ENCODE measurements at places on chromosomes 1 and 21.

GRCh38 chr1:180407051-180407450 is 95.3 kb downstream of the ACBD6 start:
- no peak for DNase-seq

- no peak for DNase-seq
Measured at GRCh38 chr1:3863231-3863935, 6.1 kb downstream of the DFFB start.

DNA sequence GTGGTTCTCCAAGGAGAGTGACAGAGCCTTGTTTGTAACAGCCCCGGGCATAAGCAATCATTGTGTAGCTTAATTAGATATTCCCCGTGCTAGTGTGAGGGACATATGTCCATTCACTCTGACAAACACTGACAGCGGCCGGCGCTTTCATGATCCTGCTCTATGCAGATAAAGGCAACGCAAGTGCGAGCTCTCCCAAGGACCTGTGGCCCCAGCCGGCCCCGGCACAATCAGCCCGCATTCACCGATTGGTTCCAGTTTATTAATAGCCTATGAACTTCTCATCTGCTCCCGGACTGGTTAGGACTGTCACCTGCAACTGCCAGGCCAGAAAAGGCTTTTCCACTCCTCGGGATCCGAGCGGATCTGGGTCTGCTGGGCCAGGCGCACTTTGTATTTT is 18.0 kb upstream of the OLIG1 start:
- DNase-seq: no peak

- no peak for DNase-seq
Measured at GRCh38 chr1:6211731-6212130, 5.8 kb downstream of the RNF207 start.

DNA sequence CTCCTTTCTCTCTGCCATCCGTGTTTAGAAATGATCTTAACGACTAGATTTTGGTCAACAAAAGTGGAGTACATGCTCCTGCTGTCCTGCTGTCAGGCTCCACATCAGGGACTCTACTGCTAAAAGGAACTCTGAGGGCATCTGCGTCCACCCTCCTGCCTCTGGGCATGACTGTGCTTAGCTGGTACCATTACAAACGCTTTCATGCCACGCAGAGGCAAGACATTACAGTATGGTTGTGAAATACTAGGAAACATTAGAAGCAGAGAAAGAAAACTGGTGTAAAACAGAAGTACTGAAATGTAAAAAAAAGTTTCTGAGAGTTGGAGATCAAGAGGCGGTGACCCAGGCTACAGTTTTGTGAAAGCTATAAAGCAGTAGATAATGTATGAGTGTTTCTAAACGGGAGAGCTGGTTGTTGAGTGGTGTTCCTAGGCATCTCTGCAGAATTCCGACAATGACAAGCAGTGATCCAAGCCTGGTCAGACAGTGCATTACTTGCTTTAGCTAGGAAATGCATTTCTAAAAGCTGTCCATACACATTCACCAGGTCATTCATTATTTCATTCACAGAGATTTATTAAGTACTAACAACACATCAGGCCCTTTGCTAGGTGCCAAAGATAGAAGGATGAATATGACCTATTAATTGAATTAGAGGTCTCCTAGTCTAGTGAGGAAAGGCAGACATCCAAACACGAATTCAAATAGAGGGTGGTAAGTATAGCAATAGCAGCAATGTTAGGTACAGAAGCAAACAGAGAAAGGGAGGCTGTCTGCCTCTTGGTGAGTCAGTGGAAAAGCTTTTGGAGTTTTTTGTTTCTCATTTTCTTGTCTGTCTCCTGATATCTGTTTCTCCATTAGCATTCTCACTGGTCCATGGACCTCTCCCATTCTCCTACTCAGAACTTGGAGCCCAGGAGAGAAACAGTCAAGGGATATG is 401.9 kb downstream of the LMO4 start:
- DNase-seq: no peak

GRCh38 chr1:54728027-54728426 is 12.4 kb downstream of the TTC4 start:
- DNase-seq: no peak

DNA sequence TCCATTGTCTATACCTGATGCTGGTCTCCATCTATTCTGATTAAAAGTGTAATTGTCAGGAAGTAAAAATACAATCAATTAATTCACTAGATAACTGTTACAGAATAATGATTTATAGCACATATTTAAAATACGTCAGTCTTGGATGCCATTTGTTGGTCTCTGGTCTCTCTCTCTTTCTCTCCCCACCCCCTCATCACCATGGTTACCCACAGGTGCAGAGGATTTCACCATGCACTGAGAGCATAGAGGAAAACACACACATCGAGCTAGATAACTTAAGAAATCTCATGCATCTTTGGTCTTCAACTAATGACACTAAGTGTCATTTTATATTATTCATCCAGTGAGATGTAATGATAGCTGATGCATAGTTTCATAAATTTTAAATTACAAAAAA is 33.4 kb downstream of the LRRC53 start:
- DNase-seq: no peak

DNA sequence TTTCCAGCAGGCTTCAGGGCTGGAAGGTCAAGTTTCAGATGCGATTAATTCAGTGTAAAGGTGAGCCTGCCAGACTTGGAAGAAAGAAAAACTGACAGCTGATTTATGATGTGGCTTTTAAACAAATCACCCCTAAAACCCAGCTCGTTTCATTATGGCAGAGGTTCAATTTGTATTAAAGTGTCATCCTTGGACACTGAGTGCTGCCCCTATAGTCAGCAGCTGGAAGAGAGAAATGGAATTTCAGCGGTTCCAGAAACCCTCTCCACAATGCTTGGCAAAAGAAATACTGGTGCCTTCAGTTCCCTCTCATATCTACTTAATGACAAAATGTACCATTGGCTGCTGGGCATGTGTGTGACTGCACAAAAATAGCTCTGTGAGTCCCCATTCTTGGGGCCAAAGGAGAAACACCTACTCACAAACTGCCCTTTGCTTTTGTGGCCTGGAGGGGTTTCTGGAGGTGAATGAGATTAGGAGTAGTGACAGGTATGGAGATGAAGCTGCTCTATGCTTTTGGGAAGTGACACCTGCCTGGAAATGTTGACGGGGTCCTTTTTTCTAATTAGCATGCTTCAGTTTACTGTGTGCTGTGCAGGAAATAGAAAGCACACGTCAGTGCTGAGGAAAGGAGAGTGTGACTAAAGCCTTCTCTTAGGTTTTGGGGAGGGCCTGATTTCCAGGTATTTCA is 95.1 kb upstream of the TSPAN2 start:
- DNase-seq: no peak

GRCh38 chr1:16091296-16091695 is 17.8 kb upstream of the FAM131C start:
- no peak for DNase-seq

DNA sequence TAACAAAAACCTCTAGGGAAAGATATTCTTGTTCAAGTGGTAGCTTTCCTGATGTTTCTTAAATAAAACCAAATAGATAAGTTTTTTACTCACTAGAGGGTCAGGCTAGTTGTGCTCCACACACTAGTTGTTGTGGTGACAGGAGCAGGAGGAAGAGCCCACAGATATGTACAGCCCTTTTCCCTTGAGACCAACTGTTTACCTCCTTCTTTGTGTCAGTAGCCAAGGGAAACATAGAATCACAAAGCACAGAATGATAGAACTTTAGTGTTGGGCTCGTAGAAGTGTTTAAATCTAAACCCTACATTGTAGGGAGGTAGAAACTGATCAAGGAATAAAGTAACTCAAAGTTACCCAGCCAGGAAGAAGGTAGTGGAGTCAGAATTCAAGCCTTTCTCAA is 309.0 kb downstream of the CTH start:
- DNase-seq: no peak

- DNase-seq: no peak
Measured at GRCh38 chr1:234537236-234537635, 58.3 kb upstream of the TARBP1 start.

DNA sequence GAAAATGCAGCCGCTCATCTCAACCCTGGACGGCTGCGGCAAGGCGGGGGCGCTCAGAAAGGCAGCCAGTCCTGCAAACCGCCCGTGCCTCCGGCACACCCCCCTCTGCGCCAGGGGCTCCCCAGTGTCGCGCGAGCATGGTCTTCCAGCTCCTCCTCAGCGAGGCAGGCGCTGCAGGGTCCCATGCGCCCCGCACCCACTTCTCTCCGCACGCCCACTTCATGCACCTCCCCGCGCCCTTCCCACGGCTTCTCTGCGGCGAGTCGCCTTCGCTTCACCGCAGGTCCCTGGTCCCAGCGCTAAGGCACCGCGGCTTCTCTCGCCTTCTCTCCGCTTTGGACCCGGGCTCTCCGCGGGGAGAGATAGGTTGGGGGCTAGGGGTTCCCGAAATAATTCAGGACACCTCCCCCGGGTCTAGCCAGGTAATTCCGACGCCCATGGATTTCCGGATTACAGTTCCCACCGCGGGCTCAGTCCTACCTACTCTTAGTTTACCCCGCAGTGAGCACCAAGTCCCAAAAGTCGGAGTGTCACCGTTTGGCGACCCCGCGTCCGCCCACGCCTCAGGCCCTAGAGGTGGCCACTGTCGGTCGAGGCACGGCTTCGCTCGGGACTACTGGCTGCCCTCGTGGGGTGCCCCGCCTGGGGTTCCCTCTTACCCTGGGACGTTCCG is 67.5 kb downstream of the SYT2 start:
- no peak for DNase-seq

GRCh38 chr1:233295237-233295974 is at the start of gene PCNX2:
Gene PCNX2 (minus strand): TSS chr1:233295725. CDS start chr1:233295478, 247 bp downstream.
- no peak for DNase-seq

- no peak for DNase-seq
Measured at GRCh38 chr1:2480236-2480985, 4.3 kb downstream of the PLCH2 start.

DNA sequence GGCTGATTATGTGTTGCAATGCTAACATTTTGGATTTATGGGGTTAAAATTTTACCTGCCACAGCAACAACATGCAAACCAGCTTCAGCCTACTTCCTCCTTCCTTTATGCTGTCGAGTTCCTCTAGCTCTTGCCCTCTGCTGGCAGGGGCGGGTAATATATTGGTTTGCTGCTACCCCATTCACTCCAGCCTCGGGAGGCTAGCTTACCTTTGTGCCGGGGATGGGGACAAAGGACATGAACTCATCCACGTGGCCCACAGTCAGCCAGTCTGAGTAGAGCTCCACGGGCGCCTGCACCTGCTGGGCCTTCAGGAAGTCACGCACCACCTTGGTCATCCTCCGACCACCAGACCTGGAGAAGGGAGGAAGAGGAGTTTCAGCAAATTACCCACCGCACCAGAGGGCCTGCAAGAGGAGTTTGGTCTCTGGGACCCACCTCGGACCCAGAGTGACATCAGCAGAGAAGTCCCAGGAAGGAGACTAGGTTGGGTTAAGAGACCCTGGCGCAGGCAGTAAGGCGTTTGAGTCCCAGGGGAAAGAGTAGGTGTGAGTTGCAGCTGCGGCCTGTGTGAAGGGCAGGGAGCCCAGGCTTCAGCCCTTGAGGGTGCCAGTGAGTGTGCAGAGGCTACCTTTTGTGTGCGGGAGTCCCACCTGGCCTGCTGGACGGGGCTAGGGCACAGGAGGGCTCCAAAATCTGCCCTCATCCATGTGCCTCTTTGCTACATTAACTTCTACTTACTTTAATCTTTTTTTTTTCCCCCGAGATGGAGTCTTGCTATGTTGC is 21.8 kb upstream of the SDHB start:
- no peak for DNase-seq

- DNase-seq: no peak
Measured at GRCh38 chr1:19739628-19740027, 60.1 kb downstream of the TMCO4 start.

DNA sequence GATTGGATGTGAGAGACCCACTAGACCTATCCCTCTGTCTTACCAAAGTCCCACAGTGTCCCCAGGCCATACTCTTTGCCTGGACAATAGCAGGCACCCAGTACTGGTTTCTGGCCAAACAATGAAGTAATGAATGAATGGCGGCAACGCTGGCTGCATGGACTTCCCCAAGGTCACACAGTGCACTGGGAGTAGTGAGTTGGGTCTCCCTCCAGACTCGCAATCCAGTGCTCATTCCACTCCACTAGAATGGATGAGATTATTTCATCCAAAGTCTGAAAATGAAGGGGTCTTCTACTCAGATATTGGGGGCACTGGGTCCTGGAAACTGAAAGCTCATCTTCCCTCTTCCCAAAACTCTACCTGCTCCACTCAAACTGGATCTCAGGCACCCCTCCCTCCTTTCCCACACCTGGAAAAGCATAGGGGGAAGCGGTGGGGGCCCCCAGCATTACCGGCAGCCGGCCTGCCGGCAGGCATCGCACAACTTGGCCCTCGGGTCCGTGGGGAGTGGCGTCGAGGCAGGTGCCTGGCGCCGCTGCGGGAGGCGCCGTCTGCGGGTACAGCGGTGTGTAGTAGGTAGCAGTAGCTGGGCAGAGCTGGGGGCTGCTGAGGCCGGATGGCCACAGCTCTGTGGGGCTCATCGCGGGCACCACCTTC is 816 bp downstream of the E2F2 start:
- DNase-seq: no peak

GRCh38 chr1:110340207-110340468 is 961 bp downstream of the RBM15 start:
- DNase-seq: no peak

GRCh38 chr1:162972773-162973172 is 96.4 kb upstream of the RGS4 start:
- no peak for DNase-seq

- DNase-seq: no peak
Measured at GRCh38 chr1:161019751-161020495, 1.0 kb downstream of the F11R start.

DNA sequence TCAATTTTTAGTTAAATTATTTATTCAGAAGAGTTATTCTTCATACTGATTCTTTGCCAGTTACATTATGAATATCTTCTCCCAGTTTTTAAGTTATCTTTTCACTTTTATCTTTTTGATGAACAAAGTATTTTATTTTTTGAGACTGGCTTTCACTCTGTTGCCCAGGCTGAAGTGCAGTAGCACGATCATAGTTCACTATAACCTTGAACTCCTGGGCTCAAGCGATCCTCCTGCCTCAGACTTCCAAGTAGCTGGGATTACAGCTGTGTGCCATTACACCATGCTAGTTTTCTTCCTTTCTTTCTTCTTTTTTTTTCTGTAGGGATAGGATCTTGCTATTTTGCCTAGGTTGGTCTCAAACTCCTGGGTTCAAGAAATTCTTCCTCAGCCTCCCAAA is 3.5 kb downstream of the GORAB start:
- no peak for DNase-seq

Data from vagina (tissue), 2 donors.